ENCODE measurements at places on chromosomes 5 and 9. TPM values are rescaled to one million over a fixed set of nuclear protein-coding genes. Genes with fewer than 3 reads are reported as not detected.

PCDHGA10 gene
- 12.3 TPM for total RNA-seq

FOXD1 gene
- 0.58 TPM for total RNA-seq

TAF11L10 gene
- total RNA-seq: not detected

GRCh38 chr5:54455413-54456157 lies at the start of gene HSPB3:
HSPB3 (plus strand) TSS chr5:54455699; CDS start chr5:54455790, 91 bp downstream.
- DNase-seq: no peak

GRCh38 chr5:138631096-138631928 lies 56.1 kb upstream of the HSPA9 start:
- no peak for DNase-seq

DNA sequence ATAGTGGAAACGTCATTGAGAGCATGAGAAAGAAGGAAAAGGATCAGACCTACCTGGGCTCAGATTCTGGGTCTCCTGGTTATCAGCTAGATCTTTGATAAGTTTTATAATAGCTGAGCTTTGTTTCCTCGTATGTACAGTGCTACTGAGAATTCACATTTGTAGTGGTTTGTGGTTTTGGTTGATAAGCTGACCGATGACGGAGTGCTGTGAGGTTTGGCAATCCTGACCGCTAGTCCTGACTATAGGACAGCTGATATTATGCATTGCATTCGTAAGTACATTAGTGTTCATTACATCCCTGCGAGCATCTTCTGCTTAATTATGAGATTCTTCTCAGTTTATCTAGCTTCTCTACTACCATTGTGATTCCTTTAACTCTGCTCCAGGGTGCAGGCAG lies 190.7 kb upstream of the SLC27A6 start:
- DNase-seq: no peak

GRCh38 chr5:76745670-76746069 lies 29.7 kb downstream of the F2R start:
- no peak for DNase-seq

DNA sequence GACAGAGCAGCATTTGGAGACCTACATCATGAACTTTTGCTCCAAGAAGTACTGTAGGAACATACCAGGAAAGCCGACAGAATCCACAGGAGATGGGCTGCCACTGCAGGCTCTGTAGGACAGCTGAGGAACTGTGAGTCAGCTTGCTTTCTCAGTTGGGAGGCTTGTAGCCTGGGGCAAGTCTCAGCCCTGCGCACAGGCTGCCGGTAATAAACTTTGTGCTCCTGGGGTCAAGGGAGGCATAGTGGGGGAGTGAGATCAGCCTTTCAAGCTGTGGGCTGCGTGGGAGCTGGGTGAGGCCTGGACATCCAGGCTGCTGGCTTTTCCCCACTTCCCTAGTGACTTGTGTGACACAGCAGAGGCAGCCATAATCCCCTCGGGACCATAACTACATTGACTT lies 718.0 kb upstream of the CDH10 start:
- no peak for DNase-seq
